ENCODE measurements at places on chromosomes 4 and X.

DNA sequence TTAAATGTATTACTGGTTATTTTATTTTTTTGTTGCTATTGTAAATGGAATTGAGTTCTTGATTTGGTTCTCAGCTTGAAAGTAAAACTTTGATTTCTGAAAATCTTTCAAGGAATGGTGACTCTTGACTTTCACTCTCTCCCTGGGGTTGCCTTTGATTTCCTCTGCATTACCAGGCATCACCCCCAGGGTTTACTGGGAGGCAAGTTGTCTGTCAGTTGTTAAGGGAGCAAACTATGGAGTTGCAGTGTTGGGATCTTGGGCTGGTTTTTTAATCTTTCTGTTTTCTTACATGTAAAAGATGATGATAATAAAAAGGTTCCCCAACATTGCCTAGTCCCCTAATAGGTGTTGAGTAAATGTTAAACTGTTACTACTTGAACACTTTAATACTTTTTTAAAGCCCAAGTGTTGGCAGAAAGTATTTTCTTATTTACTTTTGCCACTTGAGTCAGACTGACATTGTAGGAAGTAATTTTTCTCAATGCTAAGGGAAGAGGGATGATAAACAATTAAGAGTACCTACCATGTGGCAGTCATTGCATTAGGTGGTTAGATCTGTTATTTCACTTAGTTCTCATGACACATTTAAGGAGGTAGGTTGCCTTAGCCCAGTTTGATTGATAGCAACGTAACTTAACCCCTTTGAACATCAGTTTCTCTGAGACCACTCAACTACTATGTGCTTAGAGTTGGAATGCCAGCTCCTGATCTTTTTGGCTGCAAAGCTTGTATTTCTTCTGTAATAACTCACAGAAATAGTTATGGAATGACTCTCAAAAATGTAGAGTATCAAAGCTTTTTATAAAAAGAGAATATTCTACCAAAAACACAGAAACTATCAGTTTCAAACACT lies 67.1 kb downstream of the DCLK2 start:
- DNase-seq = no peak

DNA sequence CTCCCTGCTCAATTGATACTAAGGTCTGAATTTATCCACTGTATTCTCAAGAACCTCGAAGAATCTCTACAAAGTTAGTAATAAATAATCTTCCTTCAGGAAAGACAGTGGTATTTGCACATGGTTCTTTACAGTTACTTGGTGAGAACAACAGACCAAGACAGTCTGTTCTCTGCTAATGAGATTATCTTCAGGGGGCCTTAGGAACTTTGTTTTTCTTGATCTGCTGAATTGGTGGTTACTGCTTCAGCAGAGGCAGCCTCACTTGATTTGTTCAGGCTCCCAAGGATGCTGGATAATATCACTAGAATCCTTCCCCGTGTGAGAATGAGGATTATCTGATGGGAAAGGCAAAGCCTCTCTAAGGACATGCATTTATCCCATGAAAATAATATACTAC lies 64.8 kb downstream of the CBR4 start:
- DNase-seq = no peak

DNA sequence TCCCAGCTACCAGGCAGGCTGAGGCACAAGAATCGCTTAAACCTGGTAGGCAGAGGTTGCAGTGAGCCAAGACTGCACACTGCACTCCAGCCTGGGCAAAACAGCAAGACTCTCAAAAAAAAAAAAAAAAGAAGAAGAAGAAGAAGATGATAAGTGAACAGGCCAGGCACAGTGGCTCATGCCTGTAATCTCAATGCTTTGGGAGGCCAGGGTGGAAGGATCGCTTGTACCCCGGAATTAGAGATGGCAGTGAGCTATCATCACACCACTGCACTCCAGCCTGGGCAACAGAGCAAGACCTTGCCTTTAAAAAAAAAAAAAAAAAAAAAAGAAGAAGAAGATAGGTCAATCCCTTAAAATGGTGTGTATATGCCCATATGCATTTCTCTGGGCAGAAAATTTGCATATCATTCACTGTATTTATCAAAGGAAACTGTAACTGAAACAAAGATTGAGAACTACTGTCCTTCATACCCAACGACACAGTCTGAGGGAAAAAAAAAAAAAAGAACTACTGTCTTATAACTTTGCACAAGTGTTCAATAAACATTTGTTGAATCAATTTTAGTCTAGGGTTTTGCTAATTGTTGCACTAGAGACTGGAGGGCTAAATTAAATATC lies 2.3 kb downstream of the RFC1 start:
- DNase-seq = no peak

- DNase-seq = no peak
Observed at GRCh38 chrX:85505801-85506200, 126.3 kb upstream of the POF1B start.

DNA sequence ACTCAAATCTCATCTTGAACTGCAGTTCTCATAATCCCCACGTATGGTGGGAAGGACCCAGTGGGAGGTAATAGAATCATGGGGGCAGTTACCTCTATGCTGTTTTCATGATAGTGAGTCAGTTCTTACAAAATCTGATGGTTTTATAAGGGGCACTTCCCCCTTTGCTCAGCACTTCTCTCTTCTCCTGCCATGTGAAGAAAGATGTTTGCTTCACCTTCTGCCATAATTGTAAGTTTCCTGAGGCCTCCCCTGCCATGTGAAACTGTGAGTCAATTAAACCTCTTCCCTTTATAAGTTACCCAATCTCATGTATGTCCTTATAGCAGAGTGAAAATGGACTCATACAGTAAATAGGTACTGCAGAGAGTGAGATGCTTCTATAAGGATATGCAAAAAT lies 1050.6 kb upstream of the GRIA3 start:
- DNase-seq = no peak

GRCh38 chr4:185654965-185655554 lies 119.8 kb upstream of the PDLIM3 start:
- DNase-seq = no peak

GRCh38 chrX:69156638-69157037 lies 8.6 kb downstream of the PJA1 start:
- no peak for DNase-seq

DNA sequence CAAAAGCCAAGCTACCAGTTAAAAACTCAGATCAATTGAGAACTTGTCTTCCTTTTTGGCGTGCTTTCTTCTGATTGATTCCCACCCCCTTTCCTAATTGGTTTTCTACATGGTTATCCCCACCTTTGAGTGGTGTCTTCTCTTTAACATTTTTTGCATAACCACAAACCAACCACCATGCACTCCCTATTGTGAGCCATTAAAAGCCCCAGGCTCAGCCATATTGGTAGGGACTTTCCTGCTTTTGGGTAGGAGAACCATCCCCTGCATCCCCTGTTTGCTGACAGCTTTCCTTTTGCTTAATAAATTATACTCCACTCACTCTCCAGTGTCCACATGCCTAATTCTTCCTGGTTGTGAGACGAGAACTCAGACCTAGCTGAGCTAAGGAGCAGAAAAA lies 1651.4 kb upstream of the IGFBP7 start:
- DNase-seq = no peak

GRCh38 chrX:97315939-97316338 lies 432.2 kb downstream of the RPA4 start:
- DNase-seq = no peak

DNA sequence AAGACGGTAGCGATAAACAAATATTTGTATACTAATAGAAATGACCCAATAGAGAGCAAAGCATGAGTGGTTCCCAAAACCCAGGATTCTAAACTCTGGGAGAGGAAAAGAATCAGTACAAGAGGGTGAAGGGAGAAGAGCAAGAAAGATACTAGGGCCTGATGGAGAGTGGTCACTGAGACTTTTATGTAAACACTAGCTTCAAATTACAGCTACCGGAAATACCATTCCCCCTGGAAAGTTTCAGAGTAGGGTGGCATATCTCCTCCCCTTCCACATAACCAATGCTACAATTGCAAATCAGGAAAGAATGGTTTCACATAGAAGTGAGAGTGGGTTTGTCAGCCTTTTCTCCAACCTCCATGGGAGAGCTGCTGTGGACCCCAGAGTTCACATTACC lies 77.1 kb downstream of the EIF4E start:
- DNase-seq = no peak

- no peak for DNase-seq
Observed at GRCh38 chrX:47456080-47456479, 26.9 kb downstream of the ZNF41 start.

DNA sequence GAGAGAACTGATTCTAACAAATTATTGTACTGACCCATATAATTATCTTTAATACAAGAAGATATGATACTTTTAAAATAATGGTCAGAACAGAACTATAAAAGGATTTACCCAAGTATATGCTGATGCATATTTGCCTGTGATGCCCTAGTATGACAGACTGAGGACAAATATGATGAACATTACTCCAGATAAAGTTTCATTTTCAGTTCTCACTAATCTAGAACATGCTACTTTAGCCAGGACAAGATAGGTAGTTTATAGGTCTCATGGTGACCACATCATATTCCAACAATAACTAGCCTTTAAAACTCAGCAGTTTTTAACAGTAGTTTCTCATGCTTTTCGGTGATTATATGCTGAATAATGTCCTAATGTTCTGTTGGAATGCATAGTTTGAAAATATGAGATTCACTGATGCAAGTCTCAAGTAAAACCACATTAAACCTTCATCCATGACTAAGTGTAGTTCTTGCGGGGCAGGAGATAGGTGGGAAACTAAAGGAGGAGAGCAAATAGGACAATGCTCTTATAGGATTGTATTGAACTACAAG lies 295.2 kb upstream of the AGA start:
- no peak for DNase-seq

GRCh38 chr4:2962614-2963174 lies 512 bp downstream of the NOP14 start:
- no peak for DNase-seq

DNA sequence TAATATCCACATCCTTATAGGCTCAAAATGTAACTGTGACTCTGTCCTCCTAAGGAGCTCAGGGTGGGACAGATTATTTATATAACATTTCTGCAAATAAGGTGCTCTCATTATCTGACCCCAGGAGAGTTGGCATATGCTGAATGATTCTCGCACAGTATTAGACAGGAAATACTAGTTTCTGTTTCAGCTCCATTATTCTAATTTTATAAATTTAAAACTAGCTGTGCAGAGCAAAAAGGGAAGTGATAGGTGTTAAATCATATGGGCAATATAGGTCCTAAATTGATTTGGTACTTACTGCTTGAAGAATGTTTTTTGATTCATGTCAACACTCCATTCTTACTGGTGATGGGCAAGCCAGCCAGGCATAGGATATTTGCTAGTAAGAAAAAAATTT lies 141.5 kb downstream of the GLRA2 start:
- DNase-seq = no peak

DNA sequence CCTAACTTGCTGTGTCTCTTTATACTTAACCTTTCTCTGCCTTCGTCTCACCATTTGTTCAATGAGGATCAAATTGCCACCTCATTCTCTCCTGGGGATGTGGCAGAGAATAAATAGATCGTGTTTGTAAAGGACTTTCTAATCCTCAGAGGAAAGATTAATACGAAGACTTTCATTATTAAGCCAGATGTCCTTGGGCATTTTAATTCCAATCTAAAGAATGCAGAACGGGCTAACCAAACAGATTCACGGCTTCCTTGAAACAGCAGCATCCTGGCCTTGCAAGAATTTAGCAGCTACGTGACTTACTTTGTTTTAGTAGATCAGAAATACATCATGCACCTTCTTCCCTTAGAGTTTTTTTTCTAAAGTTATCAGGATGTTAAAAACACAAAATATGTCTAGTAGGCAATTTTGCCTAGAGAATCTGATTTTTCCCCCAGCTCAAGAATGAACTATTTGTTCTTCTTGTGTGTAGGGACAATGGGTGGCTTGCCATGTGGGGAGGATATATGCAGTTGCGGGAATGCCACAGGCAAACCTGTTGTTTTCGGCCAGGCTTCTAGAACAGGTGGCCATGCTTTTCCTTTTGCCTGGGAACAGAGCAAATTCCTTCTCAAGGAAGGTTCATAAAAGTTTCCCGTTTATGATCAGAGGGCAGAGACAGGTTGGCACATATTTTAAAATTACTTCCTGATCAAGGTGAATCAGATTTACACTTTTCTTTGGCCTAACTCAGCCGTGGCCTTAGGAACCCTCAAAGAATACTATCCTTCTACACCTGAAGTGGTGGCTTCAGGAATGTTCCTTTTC lies 3.0 kb downstream of the MID1 start:
- no peak for DNase-seq

- no peak for DNase-seq
Observed at GRCh38 chrX:110006821-110007375, 4.0 kb downstream of the TMEM164 start.

DNA sequence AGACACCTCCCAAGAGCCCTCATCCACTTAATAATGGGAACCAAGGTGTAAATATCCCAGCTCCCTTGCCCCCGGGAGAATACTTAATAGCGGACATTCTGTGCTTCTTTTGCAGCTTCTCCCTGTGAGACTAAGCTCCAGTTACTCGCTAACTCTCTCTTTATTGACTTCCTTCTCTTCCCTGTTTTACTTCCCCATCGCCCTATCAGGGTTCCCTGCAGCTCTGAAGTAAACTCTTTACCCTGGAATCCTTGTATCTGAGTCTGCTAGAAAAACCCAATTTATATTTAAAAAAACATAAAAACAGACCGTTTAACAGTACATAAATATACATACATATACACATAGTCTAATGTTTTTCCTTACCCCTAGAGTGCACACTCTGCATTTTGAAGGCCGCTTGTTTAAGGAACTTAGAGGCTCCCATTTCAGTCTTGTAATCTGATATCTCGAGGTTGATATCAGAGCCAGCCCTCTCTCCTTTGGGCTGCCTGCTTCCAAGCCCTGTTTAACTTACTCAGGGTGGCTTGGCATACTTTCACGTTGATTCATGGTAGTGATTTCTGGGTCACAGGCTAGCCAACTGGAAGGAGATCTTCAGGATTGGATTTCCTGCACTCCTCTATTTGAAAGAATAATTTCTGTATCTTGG lies 177.4 kb upstream of the SCML1 start:
- no peak for DNase-seq

DNA sequence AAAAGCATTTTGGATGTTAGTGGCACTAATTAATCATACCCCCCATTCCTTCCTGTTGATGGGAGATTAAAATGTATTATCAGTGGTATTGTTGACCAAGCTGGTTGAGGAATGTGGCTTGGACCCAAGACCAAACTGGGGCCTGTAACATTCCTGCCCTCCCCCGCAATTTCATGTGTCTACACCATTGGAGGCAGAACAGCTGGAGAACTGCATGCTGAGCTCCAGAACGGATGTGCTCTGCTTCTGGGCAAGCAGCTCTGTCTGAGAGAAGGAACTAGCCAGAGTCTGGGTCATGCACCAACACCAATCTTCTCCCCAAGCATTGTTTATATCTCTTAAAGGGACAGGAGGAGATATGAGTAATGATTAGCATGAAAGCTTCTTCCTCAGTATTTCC lies 185.5 kb downstream of the CEP135 start:
- DNase-seq = no peak

Data from activated T-cell treated with anti-CD3 and anti-CD28 coated beads for 1 hour (primary cell).